ENCODE measurements at places on chromosomes 4 and X. TPM values are rescaled to one million over a fixed set of nuclear protein-coding genes. Genes with fewer than 3 reads are reported as not detected.

- DNase-seq, result peak; percentile 66
Measured at GRCh38 chr4:56149591-56149990, 200.8 kb downstream of the CEP135 start.

DNA sequence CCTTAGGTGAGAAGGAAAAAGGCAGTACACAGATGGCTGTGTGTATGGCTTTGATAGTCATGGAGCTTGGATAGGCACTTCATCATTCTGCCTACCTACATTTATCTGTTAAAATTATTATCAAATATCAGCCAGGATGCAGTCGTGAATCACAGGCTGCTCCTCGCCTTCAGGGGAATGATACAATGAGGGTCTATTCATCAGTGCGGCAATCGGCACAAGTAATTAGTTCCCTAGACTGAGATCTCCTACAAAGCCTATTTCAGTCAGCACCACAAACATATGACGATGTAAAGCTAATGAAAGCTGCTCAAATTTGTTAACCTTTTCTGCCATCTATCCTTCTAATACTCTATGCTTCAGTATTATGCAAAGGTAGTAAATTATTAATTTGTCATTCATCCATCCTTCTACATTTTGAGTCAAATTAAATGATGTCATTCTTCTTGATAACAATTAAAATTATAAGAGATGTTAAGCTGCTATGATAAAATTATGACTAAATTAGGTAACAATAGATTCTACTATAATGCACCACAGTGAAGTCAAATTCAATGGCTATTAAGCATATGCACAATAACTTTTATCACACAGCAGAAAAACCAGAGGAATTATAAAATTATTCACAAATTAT, 19.0 kb downstream of the MAB21L2 start:
- DNase-seq, result no peak

- DNase-seq, result no peak
Measured at GRCh38 chr4:184279496-184280061, 61.9 kb upstream of the ENPP6 start.

DNA sequence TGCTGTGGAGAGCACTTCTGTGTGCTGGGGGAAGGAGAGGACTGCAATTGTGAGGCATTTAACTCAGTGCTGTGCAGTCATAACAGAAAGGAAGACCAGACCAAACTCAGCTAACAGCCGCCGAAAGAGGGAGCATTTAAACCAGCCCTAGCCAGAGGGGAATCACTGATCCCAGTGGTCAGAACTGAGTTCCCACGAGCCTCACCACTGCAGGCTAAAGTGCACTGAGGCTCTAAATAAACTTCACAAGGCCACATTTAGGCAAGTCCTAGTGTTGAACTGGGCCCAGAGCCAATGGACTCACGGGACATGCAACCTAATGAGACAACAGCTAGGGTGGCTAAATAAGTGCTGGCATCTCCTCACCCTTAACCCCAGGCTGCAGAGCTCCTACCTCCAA, 20.4 kb downstream of the IQCM start:
- DNase-seq, result no peak

FABP2 gene
- 2.9 TPM for total RNA-seq

DNA sequence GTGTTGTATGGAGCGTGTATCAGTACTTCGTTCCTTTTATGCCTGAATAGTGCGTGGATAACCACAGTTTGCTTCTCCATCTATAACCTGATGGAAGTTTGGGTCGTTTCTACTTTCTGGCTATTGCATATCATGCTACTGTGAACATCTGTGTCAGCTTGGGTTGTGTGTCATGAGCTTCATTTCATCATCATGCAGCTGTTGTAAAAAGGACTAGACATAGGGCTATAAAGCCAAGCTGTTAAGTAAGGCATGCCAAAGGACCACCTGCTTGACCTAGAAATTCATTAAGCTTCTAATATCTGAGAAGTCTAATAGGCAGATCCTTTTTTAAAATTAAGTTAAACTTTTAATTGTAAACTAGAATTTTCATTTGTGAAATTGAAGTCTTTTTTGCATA, 18.4 kb downstream of the SMS start:
- DNase-seq, result no peak

C4orf54 gene
- total RNA-seq, result 2.2 TPM

DNA sequence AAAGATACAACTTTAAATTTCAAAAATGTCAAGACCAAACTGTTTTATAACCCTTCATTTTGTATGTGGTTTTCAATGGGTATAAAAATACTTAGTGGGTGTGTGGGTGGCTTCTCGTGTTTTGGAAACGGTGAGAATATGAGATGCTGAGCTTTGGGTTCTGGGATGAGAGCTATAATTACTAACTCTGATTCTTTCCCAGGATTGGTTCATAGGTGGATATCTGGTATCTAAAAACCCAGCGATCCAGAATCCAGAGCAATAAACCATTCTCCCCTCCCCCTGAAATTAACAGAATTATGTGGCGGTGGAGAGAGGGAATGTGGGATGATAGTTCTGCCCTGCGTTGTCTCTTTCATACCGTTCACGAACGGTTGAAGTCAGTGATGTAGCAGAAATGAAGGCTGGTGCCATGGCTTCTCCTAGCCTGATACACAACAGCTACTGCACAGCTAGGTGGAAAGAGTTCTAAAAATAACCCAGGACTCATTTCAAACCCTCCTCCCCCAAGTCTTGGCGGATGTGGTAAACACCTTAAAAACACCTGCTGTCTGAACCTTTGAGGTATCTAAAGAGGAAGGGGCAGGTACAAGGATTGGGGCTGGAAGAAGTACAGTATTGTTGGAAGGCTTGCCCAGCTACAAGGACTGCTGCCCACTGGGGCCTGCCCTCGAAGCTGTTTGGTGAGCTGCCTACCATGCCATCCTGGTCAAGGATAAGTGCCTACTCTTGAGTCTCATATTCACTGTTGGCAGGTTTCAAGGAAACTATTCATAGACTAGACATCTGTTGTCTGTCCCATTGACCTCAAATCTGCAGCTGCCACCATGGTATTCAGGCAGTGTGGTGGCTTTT, 44.5 kb downstream of the SEPTIN11 start:
- DNase-seq, result no peak

RAB41 gene
- not detected for total RNA-seq

HTN1 gene
- 4.1 TPM for total RNA-seq

GSX2 gene
- total RNA-seq, result 14.0 TPM

- DNase-seq, result peak; percentile 78
Measured at GRCh38 chrX:20633451-20633850, 366.7 kb upstream of the RPS6KA3 start.

DNA sequence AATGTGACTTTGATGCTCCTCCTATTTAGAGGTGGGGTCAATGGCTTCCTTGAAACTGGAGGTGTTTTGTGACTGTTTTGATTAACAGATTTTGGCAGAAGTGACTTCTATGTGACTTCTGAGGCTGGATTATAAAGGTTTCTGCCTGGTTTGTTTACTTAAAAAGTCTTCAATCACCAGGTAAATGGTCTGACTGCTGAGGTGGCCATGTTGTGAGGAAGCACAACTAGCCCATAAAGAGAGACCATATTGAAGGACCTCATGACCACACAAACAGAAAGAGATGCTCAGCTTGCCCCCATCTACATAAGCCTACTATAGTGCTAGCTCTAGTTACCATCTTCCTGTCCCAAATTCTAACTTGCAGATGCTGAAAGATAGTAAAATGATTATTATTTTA, 14.3 kb upstream of the LSM6 start:
- DNase-seq, result no peak

C1QTNF7 gene
- total RNA-seq, result 52.7 TPM

GRCh38 chr4:34953145-34953799, 1291.0 kb downstream of the ARAP2 start:
- no peak for DNase-seq

TMEM154 gene
- total RNA-seq, result 11.3 TPM

ZCCHC12 gene
- total RNA-seq, result not detected

PCDH19 gene
- 1.2 TPM for total RNA-seq

- no peak for DNase-seq
Measured at GRCh38 chr4:20416800-20417199, 165.1 kb downstream of the SLIT2 start.

CLIC2 gene
- total RNA-seq, result 0.96 TPM

DNA sequence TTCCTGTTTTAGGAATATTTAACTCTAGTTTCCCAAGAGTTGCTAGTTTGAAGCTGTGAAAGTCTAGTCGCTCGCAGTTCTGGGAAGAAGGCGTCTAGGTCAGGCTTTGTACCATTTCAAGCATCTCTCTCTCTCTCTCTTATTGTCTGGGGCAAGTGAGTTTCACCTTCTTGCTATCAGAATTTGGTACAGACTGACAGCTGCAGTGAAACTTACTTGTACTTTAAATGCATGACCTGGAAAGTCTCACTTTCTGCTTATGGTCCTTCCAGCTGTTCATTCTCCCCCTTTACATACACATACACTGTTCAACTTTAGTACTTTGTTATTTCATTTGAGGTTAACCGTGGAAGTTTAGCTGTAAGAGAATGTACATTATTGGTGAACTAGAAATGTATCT, 4.4 kb downstream of the FRMPD4 start:
- DNase-seq, result no peak

SPANXD gene
- not detected for total RNA-seq

DNA sequence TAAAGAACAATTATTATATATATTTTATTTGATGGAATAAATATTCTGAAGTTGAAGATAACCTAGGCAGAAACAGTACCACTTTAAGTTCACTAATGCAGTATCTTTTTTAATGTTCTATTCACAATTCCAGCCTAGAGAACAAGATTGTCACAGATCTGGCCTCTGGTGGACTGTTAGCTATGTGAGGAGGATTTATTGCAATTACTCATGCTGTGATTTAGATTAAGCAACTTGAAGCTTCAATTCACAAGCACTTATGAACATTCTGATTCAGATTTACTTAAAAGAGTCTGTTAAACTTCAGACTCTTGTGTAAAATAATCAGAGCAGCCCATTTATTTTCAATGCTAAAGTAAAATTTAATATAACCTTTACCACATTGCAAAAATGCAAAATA, 1489.8 kb downstream of the STIM2 start:
- DNase-seq, result peak; percentile 79

STPG2 gene
- total RNA-seq, result 3.4 TPM

DNA sequence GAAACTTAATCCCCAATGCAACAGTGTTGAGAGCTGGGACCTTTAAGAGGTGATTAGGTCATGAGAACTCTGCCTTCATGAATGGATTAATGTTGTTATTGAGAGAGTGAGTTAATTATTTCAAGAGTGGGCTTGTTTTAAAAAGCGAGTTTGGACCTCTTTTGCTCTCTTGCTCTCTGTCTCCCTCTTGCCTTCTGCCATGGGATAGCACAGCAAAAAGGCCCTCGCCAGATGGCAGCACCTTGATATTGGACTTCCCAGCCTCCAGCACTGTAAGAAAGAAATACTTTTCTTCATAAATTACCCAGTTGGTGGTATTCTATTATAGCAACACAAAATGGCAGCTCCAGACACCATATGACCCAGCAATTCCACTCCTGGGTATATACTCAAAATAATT, 7.0 kb upstream of the ATP6AP2 start:
- DNase-seq, result no peak

GRCh38 chr4:94598758-94599157, 147.0 kb downstream of the PDLIM5 start:
- DNase-seq, result no peak

DNA sequence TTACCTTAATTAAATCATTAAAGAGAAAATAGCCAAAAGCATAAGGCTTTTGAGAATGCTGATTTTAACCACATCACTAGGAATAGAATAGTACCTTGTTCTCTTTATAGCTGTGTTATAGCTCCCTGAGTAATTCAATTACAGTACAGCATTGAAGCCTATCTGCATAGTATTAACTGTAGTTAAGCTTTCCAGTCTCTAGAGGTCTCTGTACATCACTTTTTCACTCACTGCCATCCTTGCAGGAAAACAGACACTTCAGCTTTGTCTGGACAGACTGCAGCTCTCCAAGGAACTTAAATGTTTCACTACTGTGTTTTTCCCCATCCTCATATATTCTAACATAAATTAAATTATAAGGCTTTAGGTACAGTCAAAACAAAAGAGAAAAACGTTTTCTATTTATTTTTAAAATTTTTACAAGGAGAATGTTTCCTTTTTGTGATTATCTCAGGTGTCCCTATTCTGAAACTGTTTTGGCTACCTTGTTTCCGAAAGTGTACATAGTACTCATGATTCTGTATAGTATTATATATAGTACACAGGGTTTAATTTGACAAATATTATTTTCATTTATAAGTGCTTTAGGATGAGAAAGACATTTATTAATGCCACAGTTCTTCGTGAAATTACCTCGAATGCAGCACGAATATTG, 407.9 kb downstream of the PCDH18 start:
- peak; percentile 83 for DNase-seq

REELD1 gene
- total RNA-seq, result not detected

DNA sequence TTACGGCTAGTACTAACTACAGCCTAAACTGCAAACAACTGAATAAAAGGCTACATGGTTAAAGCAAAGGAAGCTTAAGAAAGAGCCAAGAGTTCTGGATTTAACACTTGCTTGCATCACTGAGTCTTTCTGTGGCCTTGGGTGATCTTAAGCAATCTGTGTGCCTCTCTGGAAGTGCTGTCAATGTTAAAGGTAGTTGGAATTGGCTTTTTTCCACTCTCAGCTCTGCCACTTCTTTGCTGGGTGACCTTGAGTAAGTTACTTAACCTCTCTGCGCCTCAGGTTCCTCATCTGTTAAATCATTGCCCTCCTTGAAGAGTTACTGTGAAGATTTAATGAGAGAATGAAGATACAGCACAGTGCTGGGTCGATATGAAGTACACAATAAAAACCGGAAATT, 15.7 kb downstream of the SLC2A9 start:
- DNase-seq, result no peak

- DNase-seq, result no peak
Measured at GRCh38 chrX:109774136-109774535, 41.1 kb upstream of the ACSL4 start.

DNA sequence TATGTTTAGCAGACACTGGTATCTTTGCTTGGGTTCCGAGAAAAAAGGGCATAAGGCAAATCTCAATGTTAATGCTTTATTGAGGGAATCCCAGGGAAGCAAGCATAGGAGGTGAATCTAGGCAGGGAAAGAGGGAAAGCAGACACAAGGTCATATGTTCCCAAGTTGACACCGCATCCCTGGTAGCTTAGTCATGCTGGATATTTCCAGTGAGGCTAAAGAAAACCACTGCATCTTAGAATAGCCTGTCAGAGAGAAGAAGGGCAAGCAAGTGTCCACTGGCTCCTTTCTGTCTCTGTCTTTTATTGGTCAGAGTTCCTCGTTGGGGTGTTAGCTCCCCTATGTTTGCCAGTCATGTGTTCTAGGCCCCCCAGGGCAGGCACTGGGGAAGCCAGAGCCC, 104.7 kb downstream of the NKX6-1 start:
- no peak for DNase-seq

DNA sequence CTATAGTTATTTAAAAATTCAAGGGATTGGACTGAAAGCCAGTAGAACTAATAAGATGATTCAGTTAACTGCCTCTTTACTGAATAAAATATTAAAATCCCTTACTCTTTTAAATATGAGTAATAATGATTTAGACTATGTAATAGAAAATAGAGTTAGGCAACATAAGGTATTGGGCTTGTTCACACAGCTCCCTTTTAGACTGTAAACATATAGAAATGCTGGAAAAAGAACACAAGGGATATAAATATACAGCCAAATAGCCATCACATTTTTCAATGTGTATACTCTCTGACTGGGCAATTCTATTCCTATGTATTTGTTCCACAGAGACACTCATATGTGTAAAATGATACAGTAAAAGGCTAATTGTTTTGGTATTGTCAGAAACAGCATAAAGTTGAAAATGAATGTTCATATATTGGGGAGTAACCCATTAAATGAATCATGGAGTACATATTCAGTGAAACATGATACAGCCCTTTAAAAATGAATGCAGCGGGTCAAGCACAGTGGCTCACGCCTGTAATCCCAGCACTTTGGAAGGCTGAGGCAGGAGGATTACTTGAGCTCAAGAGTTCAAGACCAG, 129.8 kb downstream of the TBC1D19 start:
- DNase-seq, result no peak

ENPP6 gene
- 1.2 TPM for total RNA-seq

GRCh38 chr4:86452924-86453531, 93.2 kb upstream of the MAPK10 start:
- DNase-seq, result peak; percentile 45
